ENCODE measurements at places on chromosomes 6 and 20. TPM values are rescaled to one million over a fixed set of nuclear protein-coding genes. Genes with fewer than 3 reads are reported as not detected.

Gene CGAS
- total RNA-seq, result 24.7 TPM

- no peak for DNase-seq
Observed at GRCh38 chr6:137884149-137884909, 17.3 kb downstream of the TNFAIP3 start.

- DNase-seq, result no peak
Observed at GRCh38 chr20:46206025-46206424, 87.9 kb downstream of the CD40 start.

DNA sequence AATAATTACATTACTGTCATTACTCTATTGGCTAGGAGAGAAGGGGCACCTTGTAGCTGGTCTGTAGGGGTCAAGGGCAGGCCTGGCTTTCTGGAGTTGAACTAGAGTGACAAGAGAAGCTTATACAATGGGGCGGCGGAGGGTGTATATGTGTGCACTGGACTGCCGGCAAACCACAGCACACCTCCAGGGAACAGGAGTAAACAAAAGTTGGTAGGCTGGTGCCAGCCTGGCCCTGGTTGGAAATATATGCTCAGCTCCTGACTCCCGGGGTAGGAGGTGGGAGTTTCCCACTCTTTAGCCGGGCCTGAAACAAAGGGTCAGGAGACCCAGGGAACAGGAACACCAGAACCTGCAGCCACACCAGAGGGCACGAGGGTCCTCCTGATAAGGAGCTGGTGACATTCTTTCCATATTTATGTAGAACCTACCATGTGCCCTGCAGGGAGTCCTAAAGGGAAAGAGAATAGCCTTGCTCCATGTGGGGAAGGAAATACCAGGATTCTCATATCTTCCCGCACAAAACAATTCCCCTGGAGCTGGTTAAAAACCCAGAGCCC lies 5.1 kb downstream of the C6orf132 start:
- DNase-seq, result no peak

DNA sequence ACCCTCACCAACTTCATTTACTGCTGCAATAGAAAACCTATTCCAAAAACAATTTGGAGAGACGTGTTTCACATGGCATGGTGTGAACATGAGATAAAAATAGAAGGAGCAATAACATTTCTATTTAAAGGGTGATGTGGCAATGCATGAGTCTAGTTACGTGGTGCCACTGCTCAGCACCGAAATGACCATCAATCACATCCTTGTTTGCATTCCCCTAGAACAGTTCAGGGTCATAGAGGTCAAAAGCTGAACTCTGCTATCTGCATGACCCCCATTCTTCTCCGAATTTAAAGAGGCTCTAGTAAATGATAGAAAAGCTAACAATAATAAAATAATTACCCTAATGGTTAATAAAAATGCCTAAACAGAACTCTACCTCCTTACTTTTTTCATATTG lies 29.5 kb downstream of the ROS1 start:
- DNase-seq, result no peak

Gene ENPP3
- 0.25 TPM for total RNA-seq

GRCh38 chr6:150490586-150490985 lies 109.1 kb upstream of the PLEKHG1 start:
- no peak for DNase-seq

DNA sequence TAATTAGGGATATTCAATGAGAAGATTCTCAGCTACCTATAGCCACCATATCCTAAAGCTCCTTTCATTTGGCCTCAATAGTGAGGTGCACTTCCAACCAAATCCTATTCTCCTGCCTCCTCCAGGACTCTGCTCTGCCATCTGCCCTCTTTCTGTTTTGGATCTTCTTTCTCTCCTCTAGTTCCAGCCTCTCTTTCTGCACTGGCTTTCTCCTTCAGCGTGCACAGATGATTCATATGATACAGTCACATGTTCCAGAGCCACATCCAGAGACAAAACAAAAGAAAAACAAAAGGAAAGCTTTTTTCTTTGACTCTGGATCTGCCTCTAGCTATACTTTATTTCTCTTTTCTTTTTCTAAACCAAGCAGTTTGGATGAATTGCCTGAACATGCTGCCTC lies 531.9 kb upstream of the MAN1A1 start:
- no peak for DNase-seq

- DNase-seq, result peak; percentile 68
Observed at GRCh38 chr20:18276821-18277220, 11.5 kb upstream of the ZNF133 start.

Gene CRISP2
- not detected for total RNA-seq

DNA sequence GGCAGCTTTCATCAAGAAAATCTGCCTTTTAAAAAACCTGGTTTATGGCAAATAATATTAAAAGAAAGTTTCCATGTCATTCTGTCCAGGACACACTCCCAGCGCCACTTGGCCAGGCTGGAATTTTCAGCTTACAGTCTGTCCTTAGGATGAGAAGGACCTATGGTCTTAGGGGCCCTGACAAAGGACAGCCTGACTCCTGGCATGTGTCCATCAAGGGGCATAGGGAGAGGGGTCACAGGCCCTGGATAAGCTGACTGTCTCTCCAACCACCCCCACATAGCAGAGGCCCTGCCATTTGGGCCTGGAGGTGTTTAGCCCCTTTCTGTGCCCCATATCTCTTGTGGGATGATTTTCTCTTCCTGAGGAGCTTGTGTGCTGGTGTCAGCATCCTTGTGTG lies 60.6 kb downstream of the ADTRP start:
- DNase-seq, result no peak

DNA sequence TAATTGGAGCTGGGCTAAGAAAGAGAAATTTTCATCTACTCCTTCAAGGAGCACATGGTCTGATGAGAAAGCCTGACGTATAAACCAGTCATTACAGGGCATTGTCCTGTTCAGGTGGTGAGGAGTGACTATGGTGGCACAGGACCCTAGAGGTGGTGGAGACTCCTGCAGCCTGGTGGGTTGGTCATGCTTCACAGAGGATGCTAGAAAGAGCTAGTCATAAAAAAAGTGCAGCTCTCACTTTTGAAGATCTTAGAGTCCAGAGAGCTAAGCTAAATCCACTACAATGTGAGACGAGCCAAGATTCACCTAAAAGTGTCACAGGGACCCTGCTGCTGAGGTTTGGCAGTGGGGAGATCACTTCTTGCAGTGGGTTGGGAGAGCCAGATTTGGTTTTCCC lies 9.8 kb upstream of the ZNF831 start:
- DNase-seq, result no peak

Gene LHFPL5
- total RNA-seq, result not detected

DNA sequence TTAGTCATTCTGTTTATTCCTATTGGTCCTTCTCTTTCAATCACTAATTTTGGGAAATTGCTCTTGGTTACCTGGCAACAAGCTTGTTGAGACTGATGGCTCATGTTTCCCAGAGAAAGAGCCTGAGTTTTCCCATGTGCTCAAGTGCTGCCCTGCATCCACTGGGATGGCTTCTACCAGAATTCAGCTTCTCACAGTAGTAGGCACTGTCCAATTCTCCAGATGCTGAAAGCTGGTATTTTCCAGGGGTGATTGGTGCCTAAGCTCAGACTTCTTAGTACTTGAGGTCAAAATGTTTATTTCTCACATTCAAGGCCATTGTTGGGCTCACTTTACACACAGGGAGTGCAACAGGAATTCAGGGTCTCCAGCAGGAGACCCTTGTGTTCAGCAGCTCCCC lies 29.1 kb upstream of the SLC2A12 start:
- no peak for DNase-seq

GRCh38 chr20:38769376-38770295 lies 21.4 kb downstream of the ACTR5 start:
- DNase-seq, result no peak

DNA sequence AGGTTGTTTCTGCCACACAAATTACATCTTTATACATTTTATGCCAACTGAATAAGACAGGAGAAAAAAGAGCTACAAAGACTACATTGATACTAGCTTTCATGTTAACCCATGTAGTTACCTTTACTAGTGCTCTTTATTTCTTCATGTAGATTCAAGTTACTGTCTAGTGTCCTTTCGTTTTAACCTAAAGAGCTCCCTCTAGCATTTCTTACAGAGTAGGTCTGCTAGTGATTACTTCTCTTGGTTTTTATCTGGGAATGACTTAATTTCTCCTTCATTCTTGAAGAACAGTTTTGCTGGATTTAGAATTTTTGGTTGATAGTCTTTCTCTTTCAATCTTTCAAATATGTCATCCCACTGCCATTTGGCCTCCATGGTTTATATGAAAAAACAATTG lies 21.2 kb upstream of the NOP56 start:
- no peak for DNase-seq

- no peak for DNase-seq
Observed at GRCh38 chr6:138204303-138204702, 14.0 kb downstream of the PBOV1 start.

- DNase-seq, result no peak
Observed at GRCh38 chr20:42204109-42204660, 586.0 kb upstream of the CHD6 start.

GRCh38 chr6:14440215-14440910 lies 322.8 kb downstream of the CD83 start:
- DNase-seq, result no peak
